ENCODE measurements at places on chromosomes 2 and 18.

DNA sequence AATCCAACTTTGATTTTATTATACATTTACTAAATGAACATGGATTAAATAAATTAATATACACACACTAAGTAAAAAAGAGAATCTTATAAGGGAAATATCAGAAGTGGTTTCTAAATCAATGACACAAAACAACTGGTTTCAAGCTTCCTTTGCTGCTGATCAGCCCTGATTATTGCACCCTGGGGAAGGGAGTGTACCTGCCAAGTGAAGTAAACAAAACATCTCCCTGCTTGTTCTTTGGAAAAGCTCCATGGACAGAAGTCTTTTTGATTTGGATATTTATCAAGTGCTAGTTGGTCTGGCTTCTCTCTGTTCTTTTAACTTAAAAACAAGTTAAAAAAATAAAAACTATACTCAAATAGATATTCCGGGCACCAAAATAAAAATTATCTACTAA is 190.1 kb downstream of the PDE11A start:
- DNase-seq = no peak

GRCh38 chr18:54776282-54776977 is 51.8 kb upstream of the RAB27B start:
- DNase-seq = peak; percentile 97

GRCh38 chr2:29218071-29218470 is 102.9 kb downstream of the CLIP4 start:
- no peak for DNase-seq

DNA sequence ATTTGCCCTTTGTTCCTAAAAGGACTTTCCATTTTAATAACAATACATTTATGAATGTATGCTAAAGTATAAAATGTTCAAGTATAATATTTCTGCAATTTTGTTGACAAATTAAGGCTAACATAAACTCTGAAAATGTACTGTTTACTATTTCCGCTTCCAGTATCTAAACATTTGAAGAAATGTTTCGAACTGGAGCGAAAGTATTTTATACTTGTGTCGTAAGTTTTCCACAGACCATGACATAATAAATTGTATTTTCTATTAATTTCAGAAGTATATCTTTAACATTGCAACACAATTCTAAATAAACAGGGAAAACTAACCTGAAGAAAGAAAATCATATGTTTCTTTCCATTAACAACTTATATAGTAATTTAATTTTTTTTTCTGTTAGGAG is 146.3 kb downstream of the CALCRL start:
- DNase-seq = no peak

GRCh38 chr2:169001116-169001815 is 29.9 kb downstream of the ABCB11 start:
- no peak for DNase-seq

DNA sequence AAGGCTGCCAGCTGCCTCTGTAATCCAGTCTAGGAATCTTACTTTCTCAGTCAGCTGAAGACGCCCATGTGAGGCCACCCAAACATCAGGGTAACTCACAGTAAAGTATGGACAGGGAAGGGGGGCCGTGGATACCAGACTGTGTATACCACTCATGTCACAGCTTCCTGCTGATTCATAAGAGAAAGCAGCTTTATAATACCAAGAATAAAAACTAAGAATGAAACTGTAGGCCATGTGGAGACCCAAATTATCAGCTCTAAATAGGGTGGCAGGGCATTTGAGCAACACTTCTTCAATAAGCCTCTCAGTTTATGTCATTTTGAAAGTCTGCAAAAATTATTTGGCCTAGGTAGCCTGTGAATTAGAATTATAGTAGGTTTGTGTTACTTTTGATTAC is 115.0 kb upstream of the CDCA7 start:
- DNase-seq = peak; percentile 13

GRCh38 chr2:197278799-197279763 is 31.5 kb downstream of the ANKRD44 start:
- no peak for DNase-seq

GRCh38 chr2:108363908-108364225 is 13.9 kb upstream of the SULT1C4 start:
- peak; percentile 44 for DNase-seq

- DNase-seq = peak; percentile 78
Measured at GRCh38 chr2:18473241-18474181, 86.9 kb downstream of the RDH14 start.

GRCh38 chr2:29563697-29564096 is 357.7 kb downstream of the ALK start:
- DNase-seq = no peak

GRCh38 chr2:126719191-126719832 is 63.4 kb downstream of the GYPC start:
- no peak for DNase-seq

GRCh38 chr2:235914756-235915155 is 253.4 kb downstream of the GBX2 start:
- DNase-seq = no peak

GRCh38 chr2:210180477-210180876 is 9.3 kb upstream of the KANSL1L start:
- no peak for DNase-seq

- DNase-seq = peak; percentile 17
Measured at GRCh38 chr2:85674417-85674816, 6.4 kb upstream of the SFTPB start.

DNA sequence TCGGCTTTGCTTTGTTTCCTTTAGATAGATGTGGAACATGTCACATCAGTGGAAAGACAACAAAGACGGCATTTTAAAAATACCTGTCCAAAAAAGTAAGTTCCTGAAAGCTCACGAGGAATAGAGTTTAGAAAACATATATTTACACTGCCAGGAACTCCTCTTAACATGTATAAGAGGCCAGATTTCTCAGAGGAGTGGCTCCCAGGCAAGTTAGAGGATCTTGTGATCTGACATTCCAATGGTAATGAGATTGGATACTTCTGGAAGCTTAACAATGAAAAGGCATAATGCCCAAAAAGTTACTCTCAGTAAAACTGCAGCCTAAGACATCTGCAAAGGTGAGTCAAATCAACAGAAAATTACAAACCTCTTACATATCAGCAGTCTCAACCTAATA is 77.1 kb downstream of the CYRIA start:
- DNase-seq = no peak

DNA sequence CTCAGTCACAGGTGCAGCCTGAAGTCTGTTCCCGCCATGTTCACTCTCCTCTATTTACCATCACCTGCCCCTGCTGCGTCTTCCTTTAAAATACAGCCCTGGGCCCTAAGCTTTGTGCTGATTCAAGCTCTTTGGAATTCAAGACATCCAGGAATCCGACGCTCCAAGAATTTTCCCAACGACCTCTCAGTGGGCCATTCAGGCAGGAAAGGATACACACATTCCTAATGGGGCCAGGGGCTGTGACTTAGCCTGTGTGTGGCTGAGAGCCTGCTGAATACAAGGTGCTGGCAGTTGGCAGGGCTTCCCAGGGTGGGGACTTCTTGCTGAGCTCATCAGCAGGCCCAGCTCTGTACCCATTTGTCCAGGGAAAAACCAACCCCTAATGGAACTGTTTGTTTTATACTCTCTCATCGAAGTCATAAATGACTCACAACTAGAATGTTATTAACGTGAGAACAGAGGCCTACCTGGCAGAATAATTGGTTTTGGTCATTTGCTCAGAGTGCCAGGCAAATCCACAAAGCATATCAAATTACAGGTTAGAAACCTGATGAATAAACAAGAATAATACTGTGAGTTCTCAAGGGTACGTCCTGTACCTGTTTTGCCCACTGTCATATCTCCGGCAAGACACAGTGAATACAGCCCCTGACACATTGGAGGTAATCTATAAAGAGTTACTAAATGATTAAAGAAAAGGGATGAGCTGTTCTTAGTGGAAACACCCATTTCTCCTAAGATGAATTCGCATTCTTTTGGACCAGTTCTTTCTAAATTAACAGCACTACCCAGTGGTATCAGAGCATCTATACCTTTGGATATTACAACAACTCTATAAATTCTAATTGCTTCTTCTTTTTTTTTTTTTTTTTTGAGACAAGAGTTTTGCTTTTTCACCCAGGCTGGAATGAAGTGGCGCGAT is 12.6 kb upstream of the KCMF1 start:
- peak; percentile 95 for DNase-seq

DNA sequence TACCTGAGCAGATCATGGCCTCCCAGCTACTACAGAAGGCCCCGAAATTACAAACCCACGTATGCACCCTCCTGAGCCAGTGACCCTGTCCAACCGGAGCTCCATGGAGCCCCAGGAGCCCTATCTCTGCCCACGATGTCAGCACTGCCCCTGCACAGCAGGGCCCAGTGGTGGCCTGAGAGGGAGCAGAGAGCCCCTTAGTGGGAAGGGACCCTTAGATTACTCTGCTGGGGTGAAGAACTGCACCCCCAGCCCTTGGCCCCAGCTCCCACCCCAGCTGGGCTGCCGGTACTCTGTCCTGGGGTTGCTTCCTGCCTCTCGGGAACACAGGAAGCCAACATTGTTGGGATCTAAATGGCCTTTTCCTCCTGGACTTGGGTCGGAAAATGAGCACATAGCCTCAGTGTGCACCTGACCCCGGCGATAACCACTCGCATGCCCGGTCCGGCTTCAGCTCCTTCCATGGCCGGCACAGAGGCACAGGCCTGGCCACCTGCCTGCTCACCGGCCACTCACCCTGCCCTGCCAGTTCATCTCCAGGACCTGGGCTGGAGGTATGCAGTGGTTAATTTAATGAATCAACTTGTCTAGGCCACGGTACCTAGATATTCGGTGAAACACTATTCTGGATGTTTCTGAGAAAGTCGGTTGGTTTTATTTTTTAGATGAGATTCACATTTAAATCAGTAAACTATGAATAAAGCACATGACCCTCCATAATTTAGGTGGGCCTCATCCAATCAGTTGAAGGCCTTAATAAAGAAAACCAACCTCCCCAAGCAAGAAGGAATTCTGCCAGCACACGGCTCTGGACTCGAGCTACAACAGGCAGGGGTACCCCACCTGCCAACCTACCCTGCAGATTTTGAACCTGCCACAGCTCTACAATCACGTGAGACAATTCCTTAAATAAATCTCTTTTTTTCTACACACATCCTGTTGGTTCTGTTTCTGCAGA is 19.2 kb downstream of the TNS1 start:
- no peak for DNase-seq

All from fibroblast of skin of scalp (primary cell).